ENCODE measurements at places on chromosomes 2 and 18.

DNA sequence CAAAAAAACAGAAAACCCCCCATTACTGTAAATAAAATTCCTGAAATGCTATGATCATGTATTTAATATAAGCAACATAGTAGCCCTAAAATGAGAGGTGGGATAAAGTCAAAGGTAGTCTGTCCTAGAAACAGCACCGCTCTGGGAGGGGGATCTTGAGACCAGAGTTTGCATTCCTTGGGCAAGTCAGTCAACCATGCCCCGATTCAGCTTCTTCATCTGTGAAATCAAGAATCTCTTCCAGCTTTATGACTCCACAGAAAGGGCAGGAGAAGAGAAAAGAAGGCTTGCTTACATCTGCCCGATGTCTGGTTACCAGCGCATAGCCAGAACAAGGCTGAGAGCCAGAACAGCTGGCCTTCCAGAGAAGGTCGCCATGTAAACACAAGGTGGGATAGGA, 2.1 kb upstream of the FBLN7 start:
- DNase-seq: no peak

- no peak for DNase-seq
Observed at GRCh38 chr2:37779139-37779538, 107.7 kb upstream of the CDC42EP3 start.

- no peak for DNase-seq
Observed at GRCh38 chr18:76592981-76593381, 97.9 kb upstream of the ZNF516 start.

GRCh38 chr2:241656190-241656741, 18.8 kb downstream of the ATG4B start:
- no peak for DNase-seq

GRCh38 chr2:26396734-26397298, 4.9 kb upstream of the DRC1 start:
- no peak for DNase-seq

GRCh38 chr18:41917181-41917580, 37.9 kb upstream of the PIK3C3 start:
- no peak for DNase-seq

DNA sequence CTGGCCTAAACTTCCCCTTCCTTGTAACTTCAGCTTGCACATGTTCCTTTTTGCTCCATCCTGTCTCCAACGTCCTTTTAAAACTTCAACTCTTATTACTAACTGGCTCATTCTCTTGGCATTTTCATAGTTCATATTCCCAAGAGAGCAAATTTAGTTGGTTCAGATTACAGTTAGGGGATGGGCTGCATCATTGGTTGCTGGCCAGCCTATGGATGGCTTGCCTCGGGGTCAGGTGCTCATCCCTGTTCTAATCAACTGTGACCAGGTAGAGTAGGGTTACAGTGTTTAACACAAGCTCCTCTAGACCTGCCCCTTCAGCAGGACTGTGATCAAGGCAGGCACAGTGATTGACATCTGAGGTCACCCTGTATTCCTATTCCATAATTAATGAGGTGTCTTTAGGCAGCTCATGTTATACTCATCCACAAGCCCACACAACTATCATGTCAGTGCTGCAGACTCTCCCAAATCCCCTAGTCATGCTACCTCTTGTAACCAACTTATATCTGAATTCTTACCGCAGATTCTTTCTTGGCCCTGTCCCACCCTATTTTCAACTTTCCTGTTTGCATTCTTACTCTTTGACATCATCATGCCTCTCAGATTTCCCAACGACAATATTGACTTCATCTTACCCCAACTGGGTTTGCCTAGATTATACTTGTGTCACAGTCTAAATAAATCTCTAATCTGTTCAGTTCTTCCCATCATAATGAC, 293.3 kb downstream of the MTX2 start:
- no peak for DNase-seq
